A549 treated with Mapracorat at 1 μM for 4 hours (cell line): ENCODE measurements at places on chromosomes 5 and 9. TPM values are rescaled to one million over a fixed set of nuclear protein-coding genes. Genes with fewer than 3 reads are reported as not detected.

NEURL1B gene
- 5.1 to 7.6 TPM (median 6.8 TPM) in 5 replicates for total RNA-seq

PCDHA7 gene
- 0.09 to 0.15 TPM (median 0.12 TPM) in 4 of 5 replicates, not detected in the other for total RNA-seq

PCSK1 gene
- total RNA-seq, result 0.14 to 0.29 TPM (median 0.22 TPM) in 5 replicates

KIF4B gene
- total RNA-seq, result 0.02 TPM in 1 of 5 replicates, not detected in the others

SOHLH1 gene
- total RNA-seq, result not detected in 5 replicates
